Effector CD4-positive, alpha-beta T cell (primary cell): ENCODE measurements at places on chromosomes 12 and 14.

DNA sequence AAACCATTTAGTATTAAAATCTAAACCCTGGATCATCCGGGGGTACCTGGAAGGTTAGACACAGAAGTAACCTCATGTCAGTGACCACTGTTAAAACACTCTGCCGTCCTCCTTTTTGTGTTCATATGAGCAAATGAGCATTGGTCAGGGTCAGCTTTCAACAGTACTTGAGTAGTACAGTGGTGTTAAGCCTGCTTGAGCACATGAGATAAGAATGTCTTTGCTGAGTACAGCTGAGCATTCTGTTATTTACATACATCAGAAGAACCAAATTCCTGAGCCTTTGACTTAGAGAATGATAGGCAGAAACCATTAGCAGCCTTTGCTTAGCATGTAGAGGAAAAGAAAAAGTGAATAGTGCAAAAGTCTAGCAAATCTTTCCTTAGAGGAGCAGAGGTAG lies 38.6 kb upstream of the LRTM2 start:
- DNase-seq, result no peak

DNA sequence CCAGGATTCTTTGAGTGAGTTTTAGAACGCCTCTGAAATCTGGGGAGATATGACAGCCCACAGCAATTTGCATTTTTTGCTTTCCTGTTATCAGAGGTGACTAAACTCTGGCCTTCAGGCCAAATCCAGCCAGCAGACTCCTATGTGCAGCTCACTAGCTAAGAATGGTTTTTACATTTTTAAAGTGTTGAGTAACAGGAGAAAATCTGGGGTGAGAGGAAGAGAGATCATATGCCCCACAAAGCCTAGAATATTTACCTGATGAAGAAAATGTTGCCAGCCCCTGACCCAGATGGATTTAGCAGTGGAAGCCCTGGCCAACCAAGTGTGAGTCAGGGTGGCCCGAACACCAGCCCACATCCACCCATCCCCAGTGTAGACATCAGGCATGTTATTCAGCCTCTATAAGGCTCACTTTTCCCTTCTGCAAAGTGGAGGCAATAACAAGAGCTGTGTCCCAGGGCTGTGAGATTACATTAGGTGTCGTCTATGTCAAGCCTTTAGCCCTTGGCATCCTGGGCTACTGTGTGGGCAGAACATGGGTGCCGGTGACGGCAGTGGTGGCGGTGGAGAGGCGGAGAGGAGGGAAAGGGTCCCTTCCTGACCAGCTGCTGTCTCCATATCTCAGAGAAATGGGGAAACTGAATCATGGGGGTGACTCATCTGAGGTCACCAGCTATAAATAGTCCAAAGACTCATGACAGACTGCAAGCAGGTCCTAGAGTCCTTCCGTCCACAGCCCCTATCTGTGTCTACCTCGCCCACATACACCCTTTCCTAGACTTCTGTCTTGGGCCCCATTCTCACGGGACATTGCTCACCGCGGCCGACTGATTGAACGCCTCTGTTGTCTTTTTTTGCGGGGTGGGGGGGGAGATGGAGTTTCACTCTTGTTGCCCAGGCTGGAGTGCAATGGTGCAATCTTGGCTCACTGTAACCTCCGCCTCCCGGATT lies 32.6 kb upstream of the CD9 start:
- no peak for DNase-seq

GRCh38 chr14:24535737-24536136 lies 27.7 kb upstream of the CMA1 start:
- no peak for DNase-seq

DNA sequence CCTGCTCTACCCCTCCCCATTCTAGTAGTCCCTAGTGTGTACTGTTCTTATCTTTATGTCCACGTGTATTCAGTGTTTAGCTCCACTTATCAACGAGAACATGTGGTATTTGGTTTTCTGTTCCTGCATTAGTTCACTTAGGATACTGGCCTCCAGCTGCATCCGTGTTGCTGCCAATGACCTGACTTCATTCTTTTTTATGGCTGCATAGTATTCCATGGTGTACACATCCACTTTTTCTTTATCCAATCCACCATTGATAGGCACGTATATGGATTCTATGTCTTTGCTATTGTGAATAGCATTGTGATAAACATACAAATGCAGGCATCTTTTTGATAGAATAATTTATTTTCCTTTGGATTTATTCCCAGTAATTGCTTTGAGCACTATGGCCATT lies 327.7 kb downstream of the DUSP6 start:
- no peak for DNase-seq

- no peak for DNase-seq
Observed at GRCh38 chr14:24613747-24614146, 4.3 kb upstream of the GZMH start.

- DNase-seq, result no peak
Observed at GRCh38 chr12:112716099-112717093, 75.2 kb upstream of the RPH3A start.

GRCh38 chr12:46149079-46149464 lies 119.8 kb downstream of the SLC38A1 start:
- DNase-seq, result no peak

- DNase-seq, result no peak
Observed at GRCh38 chr14:65302571-65303189, 109.8 kb upstream of the FUT8 start.

GRCh38 chr14:77986773-77987172 lies 183.4 kb upstream of the NRXN3 start:
- no peak for DNase-seq

- peak; percentile 39 for DNase-seq
Observed at GRCh38 chr12:48995086-48995879, 3.9 kb downstream of the DDN start.

- DNase-seq, result no peak
Observed at GRCh38 chr12:6613015-6613775, 6.0 kb upstream of the CHD4 start.

GRCh38 chr14:39016733-39017095 lies 86.3 kb downstream of the SEC23A start:
- no peak for DNase-seq

DNA sequence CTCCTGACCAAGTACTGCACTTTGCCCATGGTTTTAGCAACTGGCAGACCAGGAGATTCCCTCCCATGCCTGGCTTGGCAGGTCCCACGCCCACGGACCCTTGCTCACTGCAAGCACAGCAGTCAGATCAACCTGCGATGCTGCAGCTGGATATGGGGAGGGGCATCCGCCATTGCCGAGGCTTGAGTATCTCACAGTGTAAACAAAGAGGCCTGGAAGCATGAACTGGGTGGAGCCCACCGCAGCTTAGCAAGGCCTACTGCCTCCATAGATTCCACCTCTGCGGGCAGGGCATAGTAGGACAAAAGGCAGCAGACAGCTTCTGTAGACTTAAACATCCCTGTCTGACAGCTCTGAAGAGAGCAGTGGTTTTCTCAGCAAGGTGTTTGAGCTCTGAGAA lies 479.8 kb downstream of the FUT8 start:
- no peak for DNase-seq

- DNase-seq, result no peak
Observed at GRCh38 chr14:73879027-73879426, 7.6 kb upstream of the ZNF410 start.

DNA sequence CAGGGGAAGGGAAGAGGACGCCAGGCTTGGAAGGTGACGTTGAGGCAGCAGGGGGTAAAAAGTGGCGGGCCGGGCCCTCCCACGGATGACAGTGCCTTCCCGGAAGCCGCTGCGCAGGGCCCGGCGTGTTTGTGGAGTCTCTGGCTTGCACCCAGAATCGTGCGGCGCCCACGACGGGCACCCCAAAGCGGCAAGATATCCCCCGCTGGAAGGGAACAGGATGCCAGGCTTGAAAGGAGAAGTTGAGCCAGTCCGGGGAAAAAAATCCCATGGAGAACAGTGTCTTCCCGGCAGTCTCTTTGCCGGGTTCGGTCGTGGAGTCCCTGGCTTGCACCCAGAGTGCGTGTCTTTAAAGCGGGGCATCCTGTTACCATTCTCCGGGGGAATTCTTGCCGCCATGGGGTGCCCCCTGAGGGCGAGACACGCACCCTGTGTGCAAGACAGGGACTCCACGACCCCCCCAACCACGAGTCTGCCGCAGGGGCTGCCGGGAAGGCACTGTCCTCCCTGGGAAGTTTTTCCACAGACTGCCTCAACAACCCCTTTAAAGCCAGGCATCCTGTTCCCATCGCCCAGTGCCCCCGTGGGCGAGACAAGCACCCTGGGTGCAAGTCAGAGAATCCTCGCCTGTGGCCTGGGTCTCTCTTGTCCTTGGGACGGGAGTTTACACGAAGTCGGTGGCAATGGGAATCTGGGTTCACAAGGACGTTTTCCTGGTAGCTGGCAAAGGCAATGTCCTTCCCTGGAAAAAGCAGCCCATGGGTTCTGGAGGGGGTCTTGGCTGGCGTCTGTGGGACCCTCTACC lies 156.1 kb upstream of the ALG10B start:
- DNase-seq, result no peak

DNA sequence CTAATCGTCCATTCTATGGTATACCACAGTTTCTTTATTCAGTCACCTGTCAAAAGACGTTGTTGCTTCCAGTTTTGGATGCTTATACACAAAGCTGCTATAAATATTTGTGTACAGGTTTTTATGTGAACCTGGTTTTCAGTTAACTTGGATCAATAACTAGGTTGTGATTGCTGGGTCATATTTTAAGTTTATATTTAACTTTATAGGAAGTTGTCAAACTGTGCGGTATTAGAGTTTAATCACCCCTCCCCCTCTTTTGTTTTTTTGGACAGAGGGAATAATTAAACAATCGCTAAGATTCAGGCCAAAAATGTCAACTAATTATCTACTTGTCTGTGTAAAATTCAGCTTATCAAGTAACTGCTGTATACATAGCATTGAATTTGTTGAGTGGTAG lies 34.3 kb downstream of the SCN8A start:
- DNase-seq, result no peak

DNA sequence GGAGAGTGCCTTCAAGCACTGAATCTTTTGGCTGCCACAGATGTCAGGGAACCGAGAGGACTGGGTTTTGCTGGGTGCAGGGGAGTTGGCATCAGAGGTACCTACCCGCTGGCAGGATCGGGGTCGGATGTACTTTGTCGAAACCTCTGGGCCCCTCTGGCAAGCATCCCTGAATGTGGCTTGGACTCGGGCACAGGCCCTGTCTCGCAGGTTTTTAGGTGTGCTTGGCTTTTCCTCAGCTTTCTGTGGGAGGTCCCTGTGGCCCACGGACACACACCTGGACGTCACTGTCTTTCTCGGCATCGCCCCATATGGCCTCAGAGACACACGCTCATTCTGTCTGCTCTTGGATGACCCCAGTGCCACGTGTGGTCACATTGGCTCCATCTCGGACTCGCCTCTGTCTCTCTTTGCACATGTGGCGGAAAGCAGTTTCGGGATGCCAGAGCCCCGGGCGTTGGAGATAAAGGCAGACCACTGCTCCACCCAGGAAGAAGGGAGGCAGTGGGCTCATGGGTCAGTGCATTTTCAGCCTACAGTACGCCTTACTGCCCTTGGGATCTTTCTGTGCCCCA lies 769.6 kb upstream of the ALG10B start:
- DNase-seq, result no peak

GRCh38 chr12:26705851-26706250 lies 127.1 kb downstream of the ITPR2 start:
- no peak for DNase-seq

DNA sequence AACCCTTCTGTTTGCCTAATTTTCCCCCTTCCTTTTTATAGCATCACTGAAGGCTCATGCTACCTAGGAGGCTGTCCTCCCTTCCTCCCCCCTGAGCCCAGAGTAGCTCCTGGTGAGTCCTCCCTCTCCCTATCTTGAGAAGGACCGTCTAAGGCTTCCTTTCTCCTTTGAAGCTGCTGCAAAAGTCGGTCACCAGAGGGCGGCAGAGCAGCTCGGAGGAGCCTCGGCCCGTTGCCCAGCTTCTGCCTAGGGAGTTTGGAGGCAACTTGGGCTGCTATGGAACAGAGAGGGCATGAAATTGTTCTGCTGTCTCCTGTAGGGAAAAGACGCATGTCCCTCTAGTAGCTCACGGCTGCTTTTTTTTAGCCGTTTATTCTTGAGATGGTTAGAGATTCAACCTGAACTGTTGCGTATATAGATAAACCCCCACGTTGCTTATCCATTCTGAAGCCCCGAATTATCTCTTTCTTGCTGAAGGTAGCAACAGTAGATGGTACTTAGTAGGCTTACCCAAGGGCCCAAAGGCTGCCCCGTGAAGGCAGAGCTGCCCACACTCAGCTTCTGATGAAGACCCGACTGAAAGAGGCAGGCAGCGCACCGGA lies 5.7 kb downstream of the WNT5B start:
- DNase-seq, result peak; percentile 46

GRCh38 chr12:7608184-7608911 lies 57.4 kb downstream of the APOBEC1 start:
- no peak for DNase-seq

DNA sequence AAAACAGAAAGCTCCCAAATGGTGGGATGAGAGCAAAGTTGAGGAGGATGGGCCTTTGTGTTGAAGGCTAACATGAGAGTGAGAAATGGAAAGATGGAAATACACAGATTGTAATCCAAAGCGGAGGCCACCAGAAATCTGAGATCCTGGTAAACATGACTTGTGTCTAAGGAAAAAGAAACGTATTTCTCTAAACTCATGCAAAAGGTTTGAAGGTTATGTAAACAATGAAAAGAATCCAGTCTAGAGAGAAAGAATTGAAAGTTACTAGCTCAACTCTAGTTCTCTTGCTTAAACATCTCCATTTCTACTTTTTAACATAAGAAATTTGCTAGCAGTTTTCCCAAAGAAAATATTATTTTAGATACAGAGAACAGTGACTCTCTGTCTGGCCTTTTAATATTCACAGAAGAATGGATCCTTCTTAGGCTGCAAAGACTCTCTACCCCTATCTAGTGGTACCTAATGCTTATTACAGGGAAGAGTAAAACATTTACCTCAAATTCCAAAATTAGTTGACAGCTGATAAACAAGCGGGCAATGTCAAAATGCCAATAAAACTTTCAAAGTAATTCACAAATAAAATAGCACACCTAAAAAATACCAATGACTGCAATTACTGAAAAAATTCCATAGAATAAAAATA lies 75.8 kb upstream of the SOX5 start:
- no peak for DNase-seq

- DNase-seq, result no peak
Observed at GRCh38 chr12:84033162-84033561, 879.4 kb downstream of the SLC6A15 start.

- DNase-seq, result no peak
Observed at GRCh38 chr12:49983892-49984291, 11.1 kb downstream of the AQP6 start.

- DNase-seq, result no peak
Observed at GRCh38 chr12:78560633-78561032, 303.9 kb upstream of the SYT1 start.

DNA sequence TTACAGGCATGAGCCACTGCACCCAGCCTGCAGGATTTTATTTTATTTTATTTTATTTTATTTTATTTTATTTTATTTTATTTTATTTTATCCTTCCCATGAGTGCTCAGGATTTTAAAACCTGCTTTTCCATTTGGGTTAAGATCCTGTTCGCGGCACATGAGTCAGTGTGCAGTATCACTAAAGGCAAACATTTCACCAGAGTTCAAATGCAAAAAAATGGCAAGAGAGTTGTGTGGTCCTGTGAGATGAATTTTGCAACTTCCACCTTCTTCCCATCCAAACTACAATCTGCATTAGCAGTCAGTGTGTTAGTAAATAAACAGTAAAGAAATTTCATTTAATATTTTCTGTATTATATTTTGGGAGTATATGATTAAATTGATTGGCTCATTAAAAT lies 29.0 kb downstream of the MOAP1 start:
- DNase-seq, result no peak

GRCh38 chr12:31324116-31324844 lies 1.7 kb downstream of the SINHCAF start:
- peak; percentile 75 for DNase-seq
